Coronary artery (tissue), 2 donors: ENCODE measurements at places on chromosomes 7 and 10.

DNA sequence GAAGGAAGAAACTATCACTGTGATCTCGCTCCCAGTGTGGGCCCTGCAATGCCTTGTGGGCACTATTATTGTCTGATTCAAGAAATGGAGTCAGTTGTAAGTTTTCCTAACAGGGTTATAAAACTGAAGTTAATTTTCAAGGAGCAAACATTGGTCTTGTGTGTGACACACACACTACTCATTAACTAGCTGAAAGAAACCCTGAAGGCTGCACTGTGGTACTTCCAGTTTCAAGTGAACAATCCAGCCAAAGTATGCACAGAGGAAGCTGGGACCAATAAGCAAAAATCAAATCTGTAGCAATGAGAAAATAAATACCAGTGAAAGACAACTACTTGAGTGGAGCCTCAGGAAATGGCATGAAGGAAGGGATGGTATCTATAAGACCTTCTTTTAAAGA, 506.6 kb upstream of the POT1 start:
- DNase-seq, result no peak

GRCh38 chr10:60376221-60377041, 13.2 kb downstream of the ANK3 start:
- no peak for DNase-seq

GRCh38 chr7:80224415-80224814, 89.8 kb downstream of the GNAI1 start:
- DNase-seq, result no peak

- peak; percentile 72 for DNase-seq
Observed at GRCh38 chr10:48523820-48524758, 80.8 kb downstream of the ARHGAP22 start.

- DNase-seq, result no peak
Observed at GRCh38 chr10:21475393-21475792, 50.1 kb downstream of the SKIDA1 start.

DNA sequence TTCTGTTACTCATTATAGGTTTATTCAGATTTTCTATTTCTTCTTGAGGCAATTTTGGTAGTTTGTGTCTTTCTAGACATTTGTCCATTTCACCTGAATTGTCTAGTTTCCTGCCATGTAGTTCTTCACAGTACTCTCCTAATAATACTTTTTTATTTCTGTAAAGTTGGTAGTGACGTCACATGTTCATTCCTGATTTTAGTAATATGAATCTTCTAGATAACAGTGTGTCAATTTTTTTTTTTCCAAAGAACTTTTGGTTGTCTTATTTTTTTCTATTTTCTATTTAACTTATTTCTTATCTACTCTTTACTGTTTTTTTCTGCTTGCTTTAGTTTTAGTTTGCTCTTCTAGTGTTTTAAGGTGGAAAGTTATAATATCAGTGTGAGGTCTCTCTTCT, 197.3 kb upstream of the SHH start:
- DNase-seq, result no peak

GRCh38 chr10:76621886-76622620, 1015.6 kb downstream of the KCNMA1 start:
- no peak for DNase-seq

- DNase-seq, result no peak
Observed at GRCh38 chr10:99648717-99649116, 10.6 kb upstream of the ENTPD7 start.

GRCh38 chr7:114660126-114660486, 245.5 kb downstream of the FOXP2 start:
- DNase-seq, result no peak

DNA sequence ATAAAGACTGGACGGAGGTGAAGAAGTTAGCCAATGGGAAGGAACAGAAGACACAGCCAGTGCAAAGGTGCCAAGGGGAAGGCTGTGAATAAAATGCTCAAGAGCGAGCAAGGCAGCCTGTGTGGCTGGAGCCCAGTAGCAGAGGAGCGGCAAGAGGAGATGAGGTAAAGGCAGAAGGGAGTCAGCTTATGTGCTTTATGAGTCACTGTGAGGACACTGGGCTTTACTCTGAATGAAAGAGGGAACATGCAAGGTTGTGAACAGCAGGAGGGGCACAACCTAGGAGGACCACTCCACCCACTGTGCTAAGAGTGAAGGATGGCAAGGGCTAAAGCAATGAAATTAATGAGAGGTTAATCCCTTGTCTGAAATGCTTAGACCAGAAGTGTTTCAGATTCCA, 129.0 kb upstream of the ODAD2 start:
- DNase-seq, result no peak

- DNase-seq, result peak; percentile 98
Observed at GRCh38 chr7:73893342-73894101, 32.6 kb downstream of the TMEM270 start.

- no peak for DNase-seq
Observed at GRCh38 chr7:140390466-140391190, 7.7 kb downstream of the SLC37A3 start.

DNA sequence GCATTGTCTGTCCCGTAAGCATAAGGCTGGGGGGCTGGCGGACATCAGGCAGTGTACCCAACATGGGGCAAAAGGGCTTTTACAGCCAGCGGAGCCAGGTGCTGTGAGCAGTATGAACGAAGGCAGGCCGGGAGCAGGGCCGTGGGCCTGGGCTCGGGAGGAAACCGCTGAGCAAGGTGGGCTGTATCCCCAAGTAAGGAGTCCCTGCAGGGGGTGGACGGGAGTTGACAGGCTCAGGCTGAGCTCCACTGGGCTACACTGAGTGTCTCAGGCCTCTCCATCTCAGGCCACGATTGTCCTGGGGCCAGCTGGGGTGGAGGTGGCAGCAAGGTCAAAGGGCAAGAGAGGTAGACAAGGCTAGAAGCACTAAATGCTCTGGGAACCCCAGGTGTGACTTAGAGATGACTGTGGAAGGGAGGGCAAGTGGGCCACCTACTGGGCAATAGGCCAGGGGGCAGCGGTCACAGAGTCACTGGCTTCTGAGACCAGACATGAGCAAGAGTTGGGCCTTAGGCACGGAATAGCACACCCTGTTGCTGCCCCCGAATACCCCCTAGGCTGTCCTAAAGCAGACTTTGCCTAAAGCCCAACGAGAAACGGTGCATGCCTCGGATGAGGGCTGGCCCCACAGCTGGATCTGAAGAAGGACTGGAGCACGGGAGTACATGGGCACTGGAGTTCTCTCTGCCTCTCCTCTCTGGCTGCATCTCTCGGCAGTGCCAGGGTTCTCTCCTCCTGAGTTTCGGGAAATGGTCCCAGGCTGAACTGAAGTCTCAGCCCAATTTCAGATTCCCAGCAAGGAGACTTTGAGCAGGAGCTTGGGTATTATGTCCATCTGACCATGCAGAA, 10.8 kb upstream of the RAMP3 start:
- peak; percentile 64 for DNase-seq

GRCh38 chr10:78950656-78951587, 117.8 kb upstream of the ZMIZ1 start:
- no peak for DNase-seq

DNA sequence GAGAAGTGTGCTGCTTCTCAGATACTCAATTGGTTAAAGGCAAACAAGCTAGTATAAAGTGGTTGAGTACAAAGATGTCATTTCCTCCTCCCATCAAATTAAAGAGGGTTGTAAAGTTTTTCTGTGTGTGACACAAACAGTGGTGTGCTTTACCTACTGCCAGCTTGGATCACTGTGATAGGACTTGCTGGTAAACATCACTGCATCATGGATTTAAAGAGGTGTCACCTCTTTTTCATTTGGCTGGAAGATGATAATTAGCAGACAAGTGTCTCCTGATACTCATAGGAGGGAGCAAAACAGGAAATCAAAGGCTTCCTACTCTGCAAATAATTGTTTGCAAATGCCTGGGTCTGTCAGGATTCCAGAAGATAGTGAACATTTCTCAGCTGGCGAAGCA, 200.5 kb downstream of the MDFIC start:
- DNase-seq, result no peak

- no peak for DNase-seq
Observed at GRCh38 chr10:75466001-75466400, 34.6 kb downstream of the LRMDA start.

DNA sequence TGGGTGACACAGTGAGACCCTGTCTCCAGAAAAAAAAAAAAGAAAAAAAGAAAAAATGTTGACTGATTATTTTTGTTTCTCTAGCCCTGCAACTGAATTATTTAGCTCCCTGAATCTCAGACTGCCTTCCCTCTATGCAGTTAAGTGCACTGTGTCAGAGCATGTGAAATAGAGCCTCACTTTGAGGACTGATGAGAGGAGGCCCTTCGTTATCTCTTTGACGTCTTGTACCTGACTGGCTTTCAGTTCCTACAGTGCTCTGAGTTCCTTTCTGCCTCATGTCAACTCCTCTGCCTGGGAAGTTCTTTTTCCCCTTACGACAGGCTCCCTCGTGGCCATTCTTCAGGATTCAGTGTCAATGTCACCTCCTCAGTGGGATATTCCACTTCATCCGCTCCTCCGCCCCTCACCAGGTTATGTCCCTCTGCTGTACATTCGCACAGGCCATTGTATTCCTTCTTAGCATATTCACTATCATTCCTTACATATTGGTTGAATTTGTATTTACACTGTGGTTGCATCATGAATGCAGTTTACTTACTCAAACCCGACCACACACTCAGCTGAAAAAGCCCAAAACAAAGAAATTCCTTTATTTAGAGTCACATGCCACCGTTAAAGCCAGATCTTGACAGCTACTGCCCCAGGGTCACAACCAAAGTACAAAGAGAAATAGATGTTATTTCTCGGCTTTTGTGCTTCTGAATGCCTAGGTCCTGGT, 18.1 kb upstream of the CAMK2G start:
- no peak for DNase-seq

- DNase-seq, result no peak
Observed at GRCh38 chr10:13184730-13185514, 23.6 kb downstream of the MCM10 start.

- DNase-seq, result no peak
Observed at GRCh38 chr10:33484787-33485186, 150.3 kb upstream of the NRP1 start.

DNA sequence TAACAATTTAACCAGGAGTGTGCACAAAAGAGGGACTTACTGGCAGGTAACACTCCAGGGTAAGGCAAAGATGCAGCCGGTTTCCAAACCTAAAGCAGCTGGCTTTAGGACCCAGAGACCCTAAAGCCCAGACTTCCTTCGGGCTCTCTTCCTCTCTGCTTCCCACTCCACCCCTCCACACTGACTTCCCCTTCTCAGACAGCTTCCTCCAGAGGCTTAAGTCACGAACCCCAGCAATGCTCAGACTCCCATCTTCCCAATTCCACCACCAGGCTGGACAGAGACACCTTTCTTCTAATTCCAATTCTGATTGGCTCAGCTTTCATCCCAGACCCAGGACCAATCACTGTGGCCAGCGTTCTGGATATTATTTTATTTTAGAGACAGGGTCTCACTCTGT, 24.8 kb downstream of the STYXL1 start:
- no peak for DNase-seq

DNA sequence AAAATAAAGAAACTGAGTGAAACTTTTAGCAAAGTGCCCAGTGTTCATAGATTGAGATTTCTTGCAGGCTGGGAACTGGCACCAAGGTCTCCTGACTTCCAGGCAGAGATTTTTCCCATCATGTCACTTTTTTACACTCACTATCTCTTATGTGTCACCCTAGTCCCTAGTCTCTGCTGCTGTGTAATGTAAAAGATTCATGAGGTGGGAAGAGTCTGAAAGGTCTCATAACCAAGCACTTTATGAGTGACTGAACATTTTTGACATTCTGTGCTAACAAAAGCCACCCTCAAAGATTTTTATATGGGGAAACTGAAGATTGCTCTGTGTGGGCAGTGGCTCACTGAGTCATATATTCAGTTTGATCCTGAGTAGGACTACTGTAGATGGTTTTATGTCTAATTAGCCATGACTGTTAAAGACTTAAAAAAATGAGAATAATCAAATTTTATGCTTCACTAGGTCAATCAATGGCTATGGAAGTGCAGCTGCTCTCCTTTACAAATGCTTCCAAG, 900.3 kb upstream of the SORCS1 start:
- DNase-seq, result no peak

DNA sequence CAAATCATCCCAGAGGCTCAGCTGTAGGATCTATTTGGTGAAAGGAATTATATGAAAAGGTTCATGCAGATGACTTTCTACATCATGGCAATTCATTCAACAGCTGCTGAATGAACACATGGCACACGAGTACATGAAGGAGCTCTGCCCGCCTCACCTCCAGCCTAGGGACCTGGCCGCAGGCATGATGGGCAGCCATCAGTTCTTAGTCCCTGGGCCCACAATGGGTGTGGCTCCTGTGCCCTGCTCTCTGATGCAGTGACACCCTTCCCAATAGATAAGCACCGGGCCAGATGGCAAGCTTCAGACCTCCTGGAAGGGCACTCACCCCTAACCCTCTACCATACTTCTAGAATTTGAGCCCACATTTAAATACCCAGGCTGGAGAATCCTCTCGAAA, 3.5 kb downstream of the CHST15 start:
- no peak for DNase-seq

DNA sequence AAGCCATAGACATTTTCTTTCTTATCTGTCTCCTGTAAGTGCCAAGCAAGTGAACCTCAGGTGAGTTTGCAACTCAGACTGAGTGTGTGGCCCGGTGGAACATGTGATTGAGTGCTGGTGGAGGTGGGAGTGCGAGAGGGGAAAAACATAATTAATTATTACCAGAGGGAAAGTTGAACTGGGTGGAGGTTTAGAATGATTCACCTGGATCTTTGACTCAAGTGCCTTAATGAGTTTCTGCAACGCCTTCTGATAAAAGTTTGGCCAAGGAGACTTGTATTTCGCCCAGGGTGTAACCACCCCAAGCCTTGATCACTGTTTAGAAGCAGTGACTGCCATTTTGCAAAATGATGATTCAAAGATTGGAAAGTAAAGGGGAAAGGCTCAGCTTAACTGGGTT, 513.9 kb downstream of the GATA3 start:
- DNase-seq, result no peak

GRCh38 chr7:131498237-131498885, 58.1 kb downstream of the PODXL start:
- DNase-seq, result no peak

DNA sequence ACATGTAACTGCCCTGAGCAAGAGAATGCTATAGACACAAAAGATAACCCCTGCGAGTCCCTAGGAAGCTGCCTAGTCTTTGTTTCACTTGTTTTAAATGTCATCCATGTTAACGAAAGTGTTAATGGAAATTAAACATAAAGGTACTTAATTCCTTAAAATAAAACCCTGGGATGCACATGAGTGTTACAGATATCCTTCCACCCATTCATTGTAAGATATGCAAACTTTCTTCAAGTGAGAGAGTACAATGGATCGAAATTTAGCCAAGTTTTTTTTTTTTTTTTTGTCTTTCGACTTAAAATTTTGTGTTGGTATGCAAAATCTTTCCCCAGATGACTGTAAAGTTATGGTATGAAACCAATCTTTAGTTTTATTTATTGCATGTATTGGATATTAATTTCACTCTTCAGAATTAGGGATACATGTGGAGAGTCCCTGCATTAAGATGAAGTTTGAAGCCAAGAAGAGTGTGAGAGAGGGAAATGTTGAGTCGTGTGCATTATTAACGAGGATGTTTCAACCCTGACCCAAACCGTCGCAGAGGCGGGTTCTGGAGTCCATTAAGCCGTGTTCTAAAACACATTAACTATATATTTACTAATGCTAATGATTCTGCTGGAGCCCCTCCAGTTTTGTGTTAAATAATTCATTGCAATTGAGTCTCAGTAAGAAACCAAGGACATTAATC, 1.6 kb downstream of the CDK14 start:
- DNase-seq, result no peak
